ENCODE measurements at places on chromosomes 2 and 18. TPM values are rescaled to one million over a fixed set of nuclear protein-coding genes. Genes with fewer than 3 reads are reported as not detected.

GRCh38 chr2:145692971-145693478, 1173.1 kb upstream of the ZEB2 start:
- DNase-seq, result peak; percentile 4

- DNase-seq, result peak; percentile 68
Observed at GRCh38 chr2:54579682-54580620, 123.8 kb downstream of the SPTBN1 start.

DNA sequence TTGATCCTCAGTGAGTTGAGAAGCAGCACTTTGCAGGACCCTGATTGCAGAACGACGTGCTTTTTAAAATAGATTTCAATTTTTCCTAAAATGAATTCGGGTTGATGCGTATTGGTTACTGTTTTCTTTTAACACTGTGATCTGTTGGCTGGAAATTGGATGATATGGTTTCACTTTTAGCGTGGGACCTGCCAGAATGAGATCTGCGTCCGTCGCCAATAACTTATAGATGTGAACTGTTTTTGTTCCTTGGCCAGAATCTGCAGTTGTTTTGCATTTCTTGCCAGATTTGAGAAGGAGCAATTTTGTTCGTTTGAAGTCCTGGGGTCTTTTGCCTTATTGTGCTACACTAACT, 703 bp downstream of the UGGT1 start:
- peak; percentile 27 for DNase-seq

The IL37 gene
- polyA plus RNA-seq, result not detected

The CCBE1 gene
- 2.4 TPM for polyA plus RNA-seq

DNA sequence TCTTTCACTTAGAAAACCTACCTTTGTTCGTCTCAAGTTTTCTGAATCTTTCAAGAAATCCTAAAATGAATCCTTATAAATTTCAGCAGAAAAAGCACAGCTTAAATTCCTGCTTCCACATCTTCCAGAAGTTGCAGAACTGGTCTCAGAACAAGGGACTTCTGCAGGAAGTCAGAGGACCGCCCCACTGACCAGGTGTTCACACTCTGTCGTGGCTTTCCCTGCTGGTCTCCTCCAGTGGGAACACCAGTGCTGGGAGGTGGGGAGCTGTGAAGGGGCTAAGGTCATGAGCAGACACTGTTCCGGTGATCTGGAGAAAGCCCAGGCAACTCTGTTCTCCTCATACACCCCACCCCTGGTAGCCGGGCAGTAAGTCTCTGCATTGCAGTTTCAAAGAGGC, 3.5 kb downstream of the FAM110C start:
- no peak for DNase-seq

DNA sequence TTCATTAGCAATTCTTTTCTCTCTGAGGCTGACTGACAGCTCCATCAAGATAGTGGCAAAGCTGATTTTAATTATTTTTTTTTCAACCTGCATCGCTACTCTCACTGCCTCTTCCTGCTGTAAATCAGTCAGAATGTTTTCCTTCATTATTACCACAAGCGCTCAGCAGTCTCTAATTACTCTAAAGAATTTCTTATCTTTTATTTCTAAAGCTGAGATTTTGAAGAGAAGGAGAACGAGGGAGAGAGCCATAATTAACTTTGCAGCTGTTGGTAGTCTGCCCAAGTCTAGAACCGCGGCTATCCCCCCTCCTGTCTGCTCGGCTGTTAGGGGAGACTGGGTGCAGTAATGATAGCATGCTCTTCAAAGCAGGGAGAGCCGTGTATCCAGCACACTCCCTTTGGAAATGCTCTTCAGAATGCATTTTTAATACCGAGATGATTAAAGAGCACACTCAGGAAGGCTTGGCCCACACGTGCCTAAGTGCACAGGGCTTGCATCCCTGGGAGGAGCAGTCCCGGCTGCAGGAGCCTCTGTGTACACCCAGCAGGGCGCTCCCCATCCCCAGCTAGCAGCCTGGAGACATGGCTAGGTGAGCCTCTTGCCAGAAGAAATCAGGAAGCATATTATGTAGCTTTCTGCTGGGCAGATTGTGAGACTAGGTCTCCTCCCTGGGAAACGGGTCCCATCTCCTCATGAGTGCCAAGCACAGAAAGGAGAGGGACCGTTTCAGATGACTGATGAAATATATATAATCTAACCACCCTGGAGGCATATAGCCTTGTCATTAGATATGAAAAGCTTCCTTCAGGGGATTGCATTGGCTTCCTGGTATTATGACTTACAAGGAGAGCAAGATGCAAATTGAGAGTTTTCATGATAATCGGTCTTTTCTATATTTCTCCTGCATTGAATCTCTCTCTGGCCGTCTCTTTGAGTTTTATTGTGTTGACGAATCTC, 555.2 kb downstream of the CMPK2 start:
- DNase-seq, result peak; percentile 33

The TBR1 gene
- 0.06 TPM for polyA plus RNA-seq

DNA sequence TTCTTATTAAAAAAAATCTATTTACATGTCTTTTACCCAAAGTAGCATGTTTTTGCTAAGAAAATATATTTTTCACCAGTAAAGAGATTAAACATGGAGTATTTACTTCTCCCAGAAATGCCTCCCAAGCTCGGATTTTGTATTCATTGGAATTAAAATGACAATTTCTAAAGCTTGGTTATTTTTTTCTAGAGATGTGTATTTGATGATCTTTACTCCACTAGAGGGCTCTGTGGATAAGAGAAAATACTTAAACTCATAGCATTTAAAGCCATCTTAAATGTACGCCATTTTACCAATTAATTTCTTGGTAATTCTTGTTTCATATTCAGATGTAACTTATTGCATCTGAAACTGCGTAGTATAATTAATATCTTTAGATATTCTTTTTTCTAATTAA, 461.4 kb downstream of the GALR1 start:
- peak; percentile 13 for DNase-seq

The ACKR3 gene
- 18.7 TPM for polyA plus RNA-seq

The CHRNA1 gene
- polyA plus RNA-seq, result 104 TPM

- DNase-seq, result no peak
Observed at GRCh38 chr2:109155553-109156451, 26.8 kb downstream of the SH3RF3 start.

- peak; percentile 77 for DNase-seq
Observed at GRCh38 chr18:79765491-79766245, 32.1 kb upstream of the KCNG2 start.

GRCh38 chr2:186533717-186534116, 47.7 kb downstream of the ZC3H15 start:
- no peak for DNase-seq

DNA sequence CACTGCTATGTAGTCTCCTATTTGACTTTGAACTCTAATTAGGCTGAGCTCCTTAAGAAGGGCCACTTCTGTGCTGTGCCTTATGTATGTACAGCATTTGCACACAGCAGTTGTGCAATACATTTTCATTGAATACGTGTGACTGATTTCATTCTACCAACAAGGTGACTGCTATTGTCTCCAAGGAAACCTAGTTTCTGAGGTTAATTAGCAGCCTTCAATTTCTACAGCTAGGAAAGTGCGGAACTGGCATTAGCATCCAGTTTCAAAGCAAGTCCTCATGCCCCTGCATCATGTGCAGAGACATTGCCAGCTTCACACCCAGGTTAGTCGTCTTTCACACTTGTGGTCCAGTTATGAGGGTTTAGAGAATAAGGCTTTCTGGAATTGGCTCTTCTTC, 58.6 kb downstream of the NCK2 start:
- DNase-seq, result no peak

The AQP12A gene
- polyA plus RNA-seq, result 0.27 TPM

The GPR17 gene
- polyA plus RNA-seq, result 5.8 TPM

GRCh38 chr2:207164006-207164831, 1.5 kb downstream of the KLF7 start:
- peak; percentile 86 for DNase-seq

DNA sequence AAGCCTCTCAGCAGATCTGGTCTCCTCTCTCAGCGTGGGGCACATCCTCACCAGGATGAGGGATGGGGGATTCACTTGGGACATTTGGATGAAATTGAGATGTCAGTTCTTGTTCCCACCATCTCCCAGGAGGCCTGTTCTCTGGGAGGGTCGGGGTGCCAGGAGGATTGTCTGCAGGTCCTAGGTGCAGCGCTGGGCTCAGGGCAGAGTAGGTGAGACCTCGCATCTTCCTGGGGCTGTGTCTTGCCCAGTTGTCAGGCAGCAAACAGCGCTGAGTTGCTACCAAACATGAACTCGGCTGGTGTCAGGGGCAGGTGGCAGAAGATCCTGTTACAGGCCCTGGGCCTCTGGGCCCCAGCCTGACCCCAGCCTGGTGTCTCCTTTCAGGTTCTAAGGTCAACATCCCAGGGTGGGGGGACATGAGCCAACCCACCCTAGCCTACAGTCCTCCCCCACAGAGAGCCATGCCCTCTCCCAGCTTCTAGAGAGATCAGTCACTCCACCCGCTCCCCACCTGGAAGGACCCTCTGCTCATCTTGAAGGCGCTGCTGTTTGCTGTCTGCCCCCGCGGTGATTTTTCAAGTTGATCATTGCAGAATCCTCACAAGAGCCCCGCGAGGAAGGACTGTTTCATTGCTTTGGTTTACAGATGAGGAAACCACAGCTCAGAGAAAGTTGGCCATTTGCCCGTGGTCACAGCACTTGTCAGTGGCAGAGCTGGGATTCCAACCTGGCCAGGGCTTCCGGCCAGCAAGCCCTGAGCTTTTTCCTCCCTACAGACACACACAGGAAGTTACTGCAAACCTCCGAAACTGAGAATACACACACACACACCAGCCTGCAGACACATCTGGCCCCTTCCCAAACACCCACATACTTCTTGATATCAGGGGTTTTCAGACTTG, 83.9 kb downstream of the STPG4 start:
- DNase-seq, result peak; percentile 86

GRCh38 chr18:58534535-58535301, 94.2 kb downstream of the ALPK2 start:
- no peak for DNase-seq

The ITGA6 gene
- 61.6 TPM for polyA plus RNA-seq

DNA sequence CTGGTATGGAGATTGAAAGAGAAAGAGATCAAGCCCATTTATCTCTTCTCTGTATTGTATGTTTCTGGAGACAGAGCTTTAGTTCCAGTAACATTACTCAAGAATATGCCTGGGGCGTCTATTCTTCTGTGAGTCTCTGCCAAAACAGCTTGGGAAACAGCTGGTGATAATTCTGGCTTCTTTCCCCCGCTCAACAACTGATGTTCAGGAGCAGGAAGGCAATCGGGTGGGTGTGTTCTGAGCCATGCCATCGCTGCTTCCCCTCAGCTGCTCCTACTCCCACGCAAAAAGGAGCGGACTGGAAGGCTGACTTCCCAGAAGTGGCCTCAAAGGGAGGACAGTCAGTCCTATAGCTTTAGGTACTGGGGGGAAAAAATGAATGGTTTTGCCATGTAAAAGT, 695.1 kb downstream of the PLCL1 start:
- peak; percentile 91 for DNase-seq

The ERCC3 gene
- polyA plus RNA-seq, result 44.7 TPM

Data from muscle of leg (tissue), 16 donors.